ENCODE measurements at places on chromosomes 3 and 15.

DNA sequence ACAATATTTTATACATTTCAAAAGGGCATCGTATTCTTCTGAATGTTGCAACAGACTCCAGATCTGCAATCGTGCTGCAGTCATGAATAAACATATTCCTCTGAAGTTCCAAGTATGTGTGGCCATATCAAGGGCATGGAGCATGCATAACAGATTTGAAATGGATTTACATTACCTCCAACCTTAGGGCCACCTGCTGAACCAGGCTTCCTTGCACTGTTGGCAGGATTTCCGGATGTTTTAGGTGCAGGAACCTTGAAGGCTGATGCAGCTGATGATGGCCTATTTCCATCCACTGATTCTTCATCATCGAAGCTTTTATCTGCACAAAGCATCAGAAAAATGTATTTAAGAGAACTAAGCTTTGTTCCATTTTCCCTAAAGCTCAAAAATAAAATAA, 73.5 kb downstream of the CLASP2 start:
- DNase-seq: no peak

DNA sequence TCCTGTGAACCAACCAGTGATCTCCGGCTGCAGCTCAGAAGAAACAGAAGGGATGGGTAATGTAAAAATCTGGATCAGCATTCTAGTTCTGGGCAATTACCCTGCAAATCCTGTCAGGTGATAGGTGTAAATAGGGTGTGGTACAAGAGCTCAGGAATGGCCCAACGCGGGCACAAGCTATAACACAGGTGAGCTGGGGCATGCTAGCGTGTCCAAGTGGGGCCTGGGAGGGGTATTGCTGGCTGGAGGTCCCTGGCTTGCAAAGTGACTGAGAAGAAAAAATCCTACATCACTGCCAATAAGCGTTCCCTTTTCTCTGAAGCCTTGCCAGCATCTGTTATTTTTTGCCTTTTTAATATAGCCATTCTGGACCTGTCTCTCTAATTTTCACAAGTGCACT, 9.7 kb upstream of the CHST2 start:
- no peak for DNase-seq

- DNase-seq: no peak
Measured at GRCh38 chr15:94555841-94556519, 324.6 kb downstream of the MCTP2 start.

DNA sequence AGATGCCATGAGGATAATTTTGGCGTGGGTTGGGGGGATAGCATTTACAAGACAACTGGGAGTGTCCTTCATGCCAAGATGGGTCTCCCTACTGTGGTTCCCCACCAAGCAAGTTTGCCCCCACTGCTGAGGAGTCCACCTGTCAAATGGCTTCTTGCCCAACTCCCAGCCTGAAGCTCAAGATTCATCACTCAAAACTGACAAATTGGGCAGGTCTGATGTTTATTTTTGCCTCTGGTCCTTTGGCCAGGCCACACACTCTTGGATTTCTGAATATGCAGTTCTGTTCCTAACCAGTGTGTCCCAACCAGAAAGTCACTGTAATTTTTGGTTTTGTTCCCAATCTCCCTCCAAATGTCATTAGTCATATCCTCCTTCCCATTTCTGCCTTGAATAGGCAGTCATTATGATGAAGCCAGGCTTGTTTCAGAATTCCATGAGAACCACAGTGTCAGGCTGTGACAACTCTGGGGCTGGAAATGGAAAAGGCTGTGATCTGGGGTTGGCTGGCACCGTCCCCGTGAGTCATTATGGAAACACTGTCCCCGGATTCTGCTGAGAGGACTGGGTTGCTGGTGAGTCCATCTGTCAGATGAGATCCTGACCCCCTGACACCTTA, 29.3 kb upstream of the MEF2A start:
- peak; percentile 63 for DNase-seq

DNA sequence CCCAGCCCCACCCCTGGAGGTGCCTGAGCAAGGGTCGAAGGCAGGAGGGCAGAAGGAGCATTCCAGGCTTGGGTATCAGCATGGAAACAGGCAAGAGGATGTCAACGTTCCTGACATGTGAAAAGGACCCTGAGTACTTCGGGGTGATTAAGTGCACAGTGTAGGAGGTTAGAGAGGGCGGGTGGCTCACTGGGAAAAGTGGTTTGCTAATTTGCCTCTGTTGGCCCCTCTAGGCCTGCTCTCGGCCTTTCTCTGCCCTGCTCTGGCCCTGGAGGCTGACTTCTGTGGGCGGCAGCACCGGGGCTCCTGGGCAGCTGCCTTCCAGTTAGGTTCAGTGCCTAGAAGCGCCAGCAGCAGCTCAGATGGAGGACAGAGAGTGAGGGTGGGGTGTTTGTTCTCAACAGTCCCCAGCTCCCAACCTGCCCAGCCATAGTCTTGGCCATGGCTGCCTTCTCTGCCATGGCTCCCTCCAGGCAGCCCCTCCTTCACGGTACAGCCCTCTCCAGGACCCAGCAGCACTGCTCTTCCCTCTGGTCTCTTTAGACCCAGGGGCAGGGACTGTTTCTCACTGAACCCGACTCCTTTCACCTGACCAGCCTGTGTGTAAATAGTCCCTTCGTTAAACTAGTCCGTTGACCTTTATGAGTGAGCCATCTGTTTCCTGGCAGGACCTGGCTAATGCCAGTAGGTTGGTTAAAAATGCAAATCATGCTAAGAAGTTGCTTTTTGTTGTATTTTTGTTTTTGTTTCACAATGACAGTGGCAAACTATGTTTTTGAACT, 107.1 kb upstream of the TPM1 start:
- DNase-seq: no peak

GRCh38 chr3:129023909-129024308, 22.8 kb downstream of the EFCC1 start:
- no peak for DNase-seq

GRCh38 chr15:24878153-24878552, 76.6 kb upstream of the SNRPN start:
- no peak for DNase-seq

DNA sequence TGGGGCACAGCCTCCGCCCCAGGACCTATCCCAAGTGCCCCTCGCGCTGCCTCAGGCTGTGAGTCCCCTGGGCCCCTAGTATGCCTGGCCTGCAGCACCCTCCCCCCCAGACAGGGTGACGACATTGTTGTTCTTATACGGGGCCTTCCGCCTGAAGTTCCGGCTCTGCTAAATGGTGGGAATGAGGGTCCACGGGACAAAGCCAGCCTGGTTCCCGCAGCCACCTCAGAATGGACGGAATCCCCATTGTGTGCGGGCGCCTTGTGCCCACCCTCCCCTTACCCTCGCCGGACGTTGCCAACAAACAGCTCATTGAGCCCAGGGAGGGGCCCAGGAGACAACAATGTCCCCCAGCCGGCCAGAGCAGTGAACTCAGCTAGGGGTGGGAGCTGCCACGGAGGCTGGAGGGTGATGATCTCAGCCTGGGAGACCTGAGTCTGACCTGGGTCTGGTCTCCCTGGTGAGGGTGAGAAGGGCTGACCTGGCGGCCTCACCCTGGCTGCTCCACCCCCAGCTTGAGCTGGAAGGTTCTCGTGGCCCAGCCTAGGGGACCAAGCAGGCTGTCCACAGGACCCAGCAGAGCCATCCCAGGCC, 10.2 kb upstream of the DLL4 start:
- no peak for DNase-seq

DNA sequence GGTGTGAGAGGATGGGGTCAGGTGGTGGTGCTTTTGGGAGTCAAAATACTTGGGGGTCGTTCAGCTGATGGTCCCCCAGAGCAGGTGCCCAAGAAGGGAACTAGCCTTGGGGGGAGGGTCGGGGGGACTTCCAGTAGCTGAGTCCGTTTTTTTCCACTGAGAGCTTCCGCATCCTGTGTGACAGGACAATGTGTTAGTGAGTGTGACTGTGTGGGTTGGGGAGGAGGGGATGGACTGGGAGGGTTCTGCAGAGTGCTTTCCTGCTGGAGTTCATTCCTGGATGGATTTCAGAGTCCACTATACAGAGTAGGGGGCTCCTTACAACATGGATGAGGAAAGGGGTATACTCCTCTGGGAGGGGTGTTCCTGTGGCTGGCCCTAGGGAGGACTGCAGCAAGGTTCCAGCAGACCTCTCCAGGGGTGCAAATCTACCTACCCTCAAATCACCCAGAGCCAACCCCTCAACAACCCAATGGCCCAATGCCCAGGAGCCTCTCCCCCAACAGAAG, 601 bp upstream of the HYAL2 start:
- no peak for DNase-seq

GRCh38 chr3:24828011-24828410, 333.4 kb upstream of the THRB start:
- DNase-seq: no peak

GRCh38 chr15:26391567-26392194, 381.2 kb downstream of the GABRB3 start:
- DNase-seq: no peak

DNA sequence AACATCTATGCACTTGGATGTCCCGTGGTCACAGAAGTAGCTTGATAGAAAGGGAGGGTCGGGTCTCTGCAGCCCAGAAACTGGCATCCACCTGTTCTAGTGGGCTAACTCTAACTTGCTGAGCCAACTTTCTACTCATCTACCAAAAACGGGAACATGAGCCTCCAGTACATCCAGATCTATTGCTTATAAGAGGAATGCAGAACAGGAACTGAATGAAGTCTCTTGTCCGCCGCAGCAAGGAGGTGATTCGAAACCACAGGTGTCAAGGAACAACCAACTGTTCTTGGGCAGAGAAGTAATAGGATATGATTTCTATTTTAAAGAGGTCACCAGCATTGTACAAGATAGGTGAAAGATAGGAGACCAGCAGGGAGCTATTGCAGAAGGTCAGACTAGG, 17.9 kb downstream of the TERC start:
- no peak for DNase-seq

GRCh38 chr3:15682561-15683185, 81.1 kb downstream of the BTD start:
- no peak for DNase-seq

GRCh38 chr15:63013052-63013808, 29.3 kb upstream of the TPM1 start:
- peak; percentile 62 for DNase-seq

GRCh38 chr3:57031631-57032541, 28.6 kb upstream of the SPATA12 start:
- no peak for DNase-seq

- no peak for DNase-seq
Measured at GRCh38 chr15:94225616-94226015, 5.7 kb upstream of the MCTP2 start.

DNA sequence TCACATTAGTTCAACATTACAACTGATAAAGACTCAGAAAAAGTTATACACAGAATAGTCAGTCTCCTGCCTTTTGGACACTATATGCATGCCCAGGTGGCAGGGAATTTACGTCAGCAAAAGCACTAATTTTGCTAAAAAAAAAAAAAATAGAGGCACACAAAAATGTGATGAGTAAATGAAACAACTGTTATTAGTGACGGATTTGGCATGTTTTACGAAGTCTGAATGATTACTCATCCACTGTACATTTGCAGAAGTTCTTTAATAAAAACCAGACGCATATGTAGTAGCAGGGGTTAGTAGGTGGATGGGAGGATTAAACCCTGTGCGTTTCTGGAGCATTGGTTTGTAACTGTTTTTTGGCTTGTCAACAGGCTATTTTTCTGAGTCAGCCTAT, 99.0 kb downstream of the MITF start:
- DNase-seq: no peak

- no peak for DNase-seq
Measured at GRCh38 chr3:46884929-46885328, 7.4 kb downstream of the PTH1R start.

DNA sequence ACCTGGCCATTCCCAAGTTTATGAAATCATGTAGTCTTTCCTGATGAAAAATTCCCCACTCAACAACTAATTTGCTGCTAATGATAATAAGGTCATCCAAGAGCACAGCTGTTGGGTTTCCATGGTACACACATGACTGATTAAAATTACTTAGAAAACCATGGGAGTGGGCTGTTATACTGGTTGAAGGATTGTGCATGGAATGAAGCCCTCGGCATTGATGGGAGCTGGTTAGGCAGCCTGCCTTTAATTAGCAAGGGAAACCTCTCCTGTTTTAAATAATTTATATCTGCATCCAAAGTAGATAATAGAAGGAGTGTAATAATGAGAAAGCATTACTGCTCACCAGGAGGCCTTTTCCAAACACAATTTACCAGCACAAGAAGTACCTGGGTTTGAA, 235.1 kb upstream of the CFAP20DC start:
- no peak for DNase-seq

DNA sequence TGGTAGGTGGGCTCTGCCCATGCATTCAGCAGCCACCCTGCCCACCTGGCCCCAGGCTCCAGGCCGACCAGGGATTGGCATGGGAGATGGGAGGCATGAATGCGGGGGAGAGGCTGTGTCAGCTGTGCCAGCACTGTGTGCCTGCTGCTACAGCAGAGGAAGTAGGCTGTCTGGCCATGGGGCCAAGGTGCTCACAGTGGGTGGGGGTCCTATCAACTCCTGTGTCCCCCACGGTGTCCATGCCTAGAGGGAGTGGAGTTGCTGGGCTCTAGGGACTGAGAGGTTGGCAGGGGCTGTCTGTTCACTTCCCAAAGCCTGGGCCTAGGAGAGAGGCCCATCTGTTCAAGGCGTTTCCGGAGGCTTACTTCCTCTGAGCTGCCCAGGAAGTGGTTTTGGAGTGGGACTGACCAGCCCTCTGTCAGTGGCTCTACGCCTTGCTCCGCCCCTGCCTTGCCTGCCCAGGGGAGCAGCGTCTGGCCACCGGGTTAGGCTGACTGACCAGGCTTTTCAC, 5.8 kb downstream of the PRKCD start:
- DNase-seq: peak; percentile 42

- DNase-seq: peak; percentile 63
Measured at GRCh38 chr3:156317462-156318074, 197.2 kb downstream of the KCNAB1 start.

- no peak for DNase-seq
Measured at GRCh38 chr15:55197719-55198118, 978 bp upstream of the RSL24D1 start.

- no peak for DNase-seq
Measured at GRCh38 chr3:127644641-127645370, 15.8 kb downstream of the PODXL2 start.

GRCh38 chr3:5464649-5465048, 277.1 kb downstream of the EDEM1 start:
- DNase-seq: no peak

DNA sequence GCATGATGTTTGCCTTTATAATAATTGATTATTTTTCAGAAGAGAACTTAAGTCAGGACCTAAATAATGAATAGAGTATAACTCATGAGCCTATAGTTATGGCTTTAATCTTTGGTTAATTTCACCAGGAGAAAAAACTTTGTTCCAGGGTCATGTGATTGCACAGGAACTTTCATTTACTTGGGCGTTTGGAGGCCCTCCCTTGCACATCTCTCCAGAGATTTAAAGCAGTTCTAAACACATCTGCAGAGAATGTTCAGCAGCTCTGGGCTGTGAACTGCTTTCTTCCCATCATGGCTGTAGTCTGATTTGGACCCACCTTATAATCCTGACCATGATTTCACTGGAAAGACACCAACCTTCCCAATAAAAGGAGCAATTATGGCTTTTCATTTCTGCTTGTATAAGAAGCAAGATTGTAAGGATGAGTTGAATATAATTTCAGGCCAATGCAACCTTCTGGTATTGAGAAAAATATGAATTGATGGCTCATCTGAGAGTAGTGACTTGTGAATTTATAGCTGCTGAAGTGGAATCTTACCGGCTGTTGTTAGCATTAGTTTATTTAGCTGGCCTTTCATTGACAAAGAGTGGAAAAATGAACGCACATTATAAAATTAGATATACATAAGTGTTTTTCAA, 80.9 kb upstream of the PRTG start:
- no peak for DNase-seq

GRCh38 chr3:9690451-9691450, 12.9 kb upstream of the CPNE9 start:
- DNase-seq: no peak

Data from RCC 7860 (cell line).